Activated T-helper 1 cell treated with anti-CD3 and anti-CD28 coated beads, Interleukin-2, amount 50 U/mL, for 16 hours (primary cell): ENCODE measurements at places on chromosomes 1 and 21.
A peak's percentile ranks its signal among the peaks of the same experiment; 100 is the strongest.

- no peak for DNase-seq
These were observed 18.7 kb downstream of the WNT2B start for GRCh38 chr1:112527266-112528010.

- no peak for DNase-seq
These were observed 19.2 kb downstream of the DSTYK start for GRCh38 chr1:205192287-205192686.

DNA sequence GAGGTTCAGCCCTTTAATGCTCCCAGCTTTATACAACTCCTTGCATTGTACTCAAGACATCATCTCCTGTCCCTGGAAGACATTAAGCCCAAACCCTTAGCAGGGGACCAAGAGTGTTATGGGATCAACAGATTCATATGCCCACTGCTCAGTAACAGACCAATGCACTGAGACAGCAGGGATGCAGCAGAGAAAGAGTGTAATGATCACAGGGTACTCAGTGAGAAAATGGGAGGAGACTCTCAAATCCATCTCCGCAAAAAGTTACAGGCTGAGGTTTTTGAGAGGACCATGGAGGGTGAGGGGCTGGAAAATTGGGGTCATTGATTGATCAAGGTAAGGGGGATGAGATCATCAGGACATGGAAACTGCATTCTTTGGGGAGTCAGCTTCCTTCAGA lies 96.2 kb downstream of the MATN1 start:
- DNase-seq, result no peak

GRCh38 chr1:190098756-190099155 lies 378.9 kb downstream of the BRINP3 start:
- DNase-seq, result no peak

- DNase-seq, result no peak
These were observed 129.6 kb downstream of the DPYD start for GRCh38 chr1:97791251-97791650.

GRCh38 chr1:46413596-46413985 lies 19.5 kb downstream of the FAAH start:
- DNase-seq, result no peak

- no peak for DNase-seq
These were observed 852.9 kb upstream of the ADGRL4 start for GRCh38 chr1:79859212-79859948.

- DNase-seq, result peak; percentile 20
These were observed 2.3 kb downstream of the KLHDC8A start for GRCh38 chr1:205354259-205355074.

DNA sequence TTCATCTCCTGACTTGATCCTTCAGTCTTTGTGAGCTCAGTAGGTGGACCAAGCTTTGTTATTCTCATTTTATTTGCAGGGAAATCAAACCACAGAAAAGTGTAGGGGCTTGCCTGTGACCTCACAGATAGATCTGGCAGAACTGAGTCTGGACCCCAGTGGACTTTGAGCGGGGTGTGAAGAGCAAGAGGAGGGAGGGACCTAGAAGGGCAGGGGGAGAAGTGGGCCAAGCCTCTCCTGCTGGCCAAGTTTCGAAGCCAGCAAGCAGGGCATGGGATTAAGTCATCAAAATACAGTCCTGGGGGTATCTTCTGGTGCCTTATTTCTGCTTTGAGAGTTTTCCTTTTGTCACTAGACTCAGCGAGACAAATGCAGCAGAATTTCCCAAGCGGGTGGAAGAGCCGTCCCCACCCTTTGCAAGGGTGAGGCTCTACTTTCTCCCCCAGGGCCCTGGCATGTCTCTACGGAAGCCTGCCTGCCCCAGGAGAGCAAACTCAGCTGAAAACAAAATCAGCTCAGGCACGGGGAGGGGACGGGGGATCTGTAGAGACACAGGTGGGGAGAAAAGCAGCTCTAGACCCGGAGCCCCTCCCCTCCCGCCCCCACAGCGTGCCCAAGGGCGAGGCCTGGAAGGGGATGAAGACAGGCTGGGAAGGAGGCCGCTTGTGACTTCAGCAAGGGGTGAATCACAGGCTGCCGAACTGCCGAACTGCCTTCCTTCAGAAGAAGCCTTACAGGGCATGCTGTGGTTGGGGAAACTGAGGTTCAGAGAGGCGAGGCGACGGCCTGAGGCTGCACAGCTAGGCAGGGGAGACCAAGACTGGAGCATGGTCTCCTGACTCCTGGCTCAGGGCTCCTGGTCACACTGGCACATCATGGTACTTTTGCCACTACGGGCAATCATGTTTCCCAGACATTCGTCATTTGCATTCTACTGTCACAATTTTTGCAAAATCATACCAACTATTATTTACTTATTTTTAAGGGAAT lies 19.2 kb downstream of the PKP1 start:
- DNase-seq, result no peak

DNA sequence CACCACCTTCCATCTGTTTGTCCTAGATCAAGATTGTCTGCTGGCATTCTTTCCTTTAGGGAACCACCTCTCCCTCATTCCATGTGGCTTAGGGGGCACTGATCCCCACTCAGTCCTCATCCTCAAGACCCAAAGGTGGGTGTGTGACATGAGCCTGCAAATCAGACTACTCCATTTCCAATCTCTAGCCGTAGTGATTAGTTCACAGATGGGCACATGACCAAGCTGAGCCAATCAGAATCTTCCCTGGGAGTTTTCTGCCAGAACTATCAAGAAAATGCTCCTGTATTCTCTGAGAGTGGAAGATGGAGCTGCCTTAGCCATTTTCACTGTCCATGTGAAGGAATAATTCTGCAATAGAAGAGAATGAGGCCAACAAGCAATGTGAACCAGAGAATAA lies 19.3 kb upstream of the PTPRF start:
- no peak for DNase-seq

- DNase-seq, result no peak
These were observed 101.5 kb downstream of the WDR4 start for GRCh38 chr21:42777757-42778344.

- no peak for DNase-seq
These were observed 485.3 kb upstream of the PTBP2 start for GRCh38 chr1:96236156-96236739.

GRCh38 chr1:223011505-223011856 lies 131.6 kb downstream of the TLR5 start:
- DNase-seq, result no peak

- DNase-seq, result no peak
These were observed 335.9 kb upstream of the DPYD start for GRCh38 chr1:98256700-98257099.

DNA sequence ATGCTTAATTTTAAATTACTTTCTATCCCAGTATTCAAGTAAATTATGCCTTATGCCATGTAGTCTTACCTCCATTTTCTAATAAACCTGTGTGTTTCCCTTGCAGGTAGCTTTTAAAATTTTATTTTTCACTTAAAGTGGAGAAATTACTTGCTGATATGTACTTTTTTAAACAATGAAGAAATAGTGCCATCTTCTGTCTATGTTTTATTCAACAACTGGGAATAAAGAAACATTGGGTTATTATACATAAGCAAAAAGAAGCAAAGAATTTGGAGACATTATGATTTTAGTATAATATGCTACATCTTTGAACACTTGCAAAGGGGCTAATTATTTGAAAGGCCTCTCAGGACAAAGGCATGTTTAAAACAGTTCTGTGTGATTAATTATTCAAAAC lies 1912.9 kb downstream of the MRPL39 start:
- DNase-seq, result no peak

DNA sequence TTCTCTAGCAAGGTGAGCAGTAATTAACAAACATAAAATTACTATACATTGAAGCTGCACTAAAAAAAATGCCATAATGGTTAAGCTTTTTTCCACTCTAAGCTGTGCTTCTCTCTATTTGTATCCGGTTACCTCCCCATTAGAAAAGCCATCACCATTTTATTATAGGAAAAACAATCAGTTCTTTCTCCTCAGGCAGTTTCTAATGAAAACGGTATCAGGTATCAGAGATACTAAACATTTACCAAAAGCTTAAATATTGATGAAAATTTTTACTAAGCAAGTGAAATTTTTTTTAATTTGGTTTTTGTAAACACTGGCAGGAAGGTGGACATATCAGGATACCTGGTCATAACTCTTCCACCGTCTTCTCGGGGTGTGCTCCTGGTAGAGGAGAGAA lies 14.2 kb downstream of the NTPCR start:
- DNase-seq, result no peak

- DNase-seq, result no peak
These were observed 26.3 kb downstream of the ZNF648 start for GRCh38 chr1:182035097-182035770.

DNA sequence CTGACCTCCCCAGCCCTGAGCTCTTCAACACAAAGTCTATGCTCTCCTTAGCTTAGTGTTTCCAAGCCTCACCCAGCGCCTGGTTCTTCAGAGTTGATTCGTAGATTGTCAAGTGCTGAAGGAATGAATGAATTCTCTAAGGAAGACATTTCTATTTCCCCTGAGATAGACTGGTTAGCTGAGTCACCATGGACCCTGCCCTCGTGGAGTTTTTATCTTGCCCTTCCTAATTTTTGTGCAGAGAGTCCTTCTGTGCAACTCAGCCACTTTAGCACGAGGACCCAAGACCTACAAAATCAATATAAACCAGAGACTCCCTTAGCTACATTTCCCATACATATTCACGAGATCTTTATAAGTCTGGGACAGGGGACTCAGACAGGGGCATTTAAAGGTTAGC lies 2.6 kb upstream of the CD244 start:
- no peak for DNase-seq
